WTC11 (cell line): ENCODE measurements at places on chromosomes 1 and 21.

- DNase-seq, result no peak
Measured at GRCh38 chr1:18314399-18314798, 166.3 kb upstream of the KLHDC7A start.

DNA sequence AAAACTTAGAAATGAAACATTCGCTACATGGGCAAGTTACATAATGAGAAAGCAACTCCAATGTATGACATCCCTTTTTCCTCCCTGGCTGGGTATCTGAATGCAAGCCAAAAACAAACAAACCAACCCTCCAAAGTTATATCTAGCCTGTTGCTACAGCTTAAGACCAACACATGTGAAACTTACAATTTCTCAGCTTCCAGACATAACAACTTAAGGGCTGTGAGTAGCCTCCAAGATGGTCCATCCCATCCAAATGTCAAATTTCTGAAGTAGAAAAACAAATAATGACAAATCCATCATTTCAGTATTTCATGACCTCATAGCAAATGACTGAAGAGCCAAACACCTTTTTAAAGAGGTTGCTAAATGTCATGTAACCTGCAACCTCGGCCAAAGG is 19.9 kb downstream of the SETD4 start:
- DNase-seq, result no peak

- no peak for DNase-seq
Measured at GRCh38 chr1:14167884-14168283, 430.6 kb upstream of the KAZN start.

DNA sequence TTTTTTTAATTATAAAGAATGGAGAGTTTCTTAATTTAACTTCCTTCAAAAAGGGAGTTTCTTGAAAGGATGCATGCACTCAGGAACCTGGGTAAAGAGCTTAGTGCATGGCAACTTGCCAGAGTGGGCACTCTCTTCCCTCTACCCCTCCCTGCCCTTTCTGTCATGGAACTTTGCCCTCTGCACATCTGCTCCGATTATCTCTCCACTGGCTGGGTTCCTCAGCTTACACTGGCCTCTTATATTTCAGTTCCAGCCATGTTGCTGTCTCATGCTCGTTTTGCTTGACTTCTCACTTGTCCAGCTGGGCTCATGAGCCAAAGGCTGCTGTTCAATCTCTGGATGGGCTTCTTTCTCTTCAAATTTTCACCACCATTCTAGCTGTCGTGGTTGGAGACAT is 87.0 kb downstream of the NCAM2 start:
- DNase-seq, result no peak

DNA sequence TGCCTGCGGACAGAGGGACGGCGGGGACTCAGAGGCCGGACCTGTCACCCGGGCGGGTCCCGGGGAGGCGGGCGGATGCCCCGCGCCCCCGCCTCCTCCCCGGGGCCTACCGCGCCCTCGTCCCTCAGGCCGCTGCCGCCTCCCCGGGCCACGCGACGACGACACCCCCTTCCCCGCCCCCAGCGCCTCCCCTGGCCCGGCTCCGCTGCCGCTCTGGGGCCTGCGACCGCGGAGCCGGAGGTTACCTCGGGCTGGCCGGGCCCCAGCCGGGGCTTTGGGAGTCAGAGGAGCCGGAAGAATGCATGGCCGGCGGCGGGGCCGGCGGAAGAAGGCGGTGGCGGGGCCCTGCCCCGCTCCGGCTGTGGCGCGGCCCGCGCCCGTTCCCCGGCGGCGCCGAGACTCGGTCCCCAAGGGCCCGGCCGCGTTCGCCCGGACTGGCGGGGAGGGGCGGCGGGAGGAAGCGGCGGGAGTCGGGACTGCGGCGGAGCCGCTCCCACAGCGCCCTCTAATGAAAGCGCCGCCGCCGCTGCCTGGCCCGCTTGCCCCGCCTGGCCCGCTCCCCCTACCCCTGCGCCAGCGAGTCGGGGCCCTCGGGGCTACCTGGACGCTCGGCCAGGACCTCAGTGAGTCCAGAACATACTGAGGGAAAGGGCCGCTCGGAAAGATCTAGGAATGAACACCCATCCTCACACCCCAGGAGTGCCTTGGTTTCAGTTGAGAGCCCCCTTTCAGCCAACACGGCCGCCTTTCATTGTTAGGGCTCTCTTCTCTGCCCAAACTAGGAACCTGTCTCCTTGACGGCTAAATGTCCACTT is at the start of gene LPGAT1:
LPGAT1 (minus strand) TSS at position 436 of the 815 bp plus-strand sequence. CDS start 1,467 bp downstream, outside the sequence.
- DNase-seq, result peak; percentile 83

DNA sequence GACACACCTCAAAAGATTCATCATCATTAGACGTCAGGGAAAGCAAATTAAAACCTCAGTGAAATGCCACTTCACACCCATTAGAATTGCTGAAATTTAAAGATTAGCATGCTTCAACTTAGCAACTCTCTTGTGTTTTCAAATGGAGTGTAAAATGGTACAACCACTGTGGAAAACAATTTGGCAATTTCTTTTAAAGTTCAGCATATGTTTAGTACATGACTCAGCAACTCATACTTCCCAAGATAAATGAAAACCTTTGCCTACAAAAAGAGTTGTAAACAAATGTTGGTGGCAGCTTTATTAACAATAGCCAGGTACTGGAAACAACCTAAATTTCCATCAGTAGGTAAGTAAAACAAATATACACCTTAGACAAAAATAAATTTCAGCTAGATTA is 42.7 kb downstream of the ST3GAL3 start:
- no peak for DNase-seq

- DNase-seq, result peak; percentile 15
Measured at GRCh38 chr1:238710697-238711096, 675.7 kb upstream of the CHRM3 start.

- no peak for DNase-seq
Measured at GRCh38 chr1:213876531-213876930, 111.2 kb upstream of the PROX1 start.

DNA sequence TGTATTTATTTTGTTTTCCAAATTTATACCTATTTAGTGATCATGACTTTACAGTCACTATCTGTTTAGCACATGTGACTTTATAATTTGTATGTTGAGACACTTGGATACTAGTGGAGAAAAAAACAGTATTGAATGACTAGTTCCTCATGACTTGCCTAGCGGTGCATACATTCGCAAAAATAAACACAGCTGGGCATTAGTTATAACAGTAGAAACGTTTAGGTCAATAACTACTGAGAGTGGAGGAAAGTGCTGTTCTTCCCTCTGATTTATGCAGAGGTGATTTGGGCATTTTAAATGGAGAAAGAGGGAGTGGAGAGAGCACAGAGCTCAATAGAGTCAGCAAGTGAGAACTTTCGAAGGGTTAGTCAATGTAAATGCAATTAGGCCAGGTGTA is 1679.0 kb upstream of the B3GALT2 start:
- no peak for DNase-seq

DNA sequence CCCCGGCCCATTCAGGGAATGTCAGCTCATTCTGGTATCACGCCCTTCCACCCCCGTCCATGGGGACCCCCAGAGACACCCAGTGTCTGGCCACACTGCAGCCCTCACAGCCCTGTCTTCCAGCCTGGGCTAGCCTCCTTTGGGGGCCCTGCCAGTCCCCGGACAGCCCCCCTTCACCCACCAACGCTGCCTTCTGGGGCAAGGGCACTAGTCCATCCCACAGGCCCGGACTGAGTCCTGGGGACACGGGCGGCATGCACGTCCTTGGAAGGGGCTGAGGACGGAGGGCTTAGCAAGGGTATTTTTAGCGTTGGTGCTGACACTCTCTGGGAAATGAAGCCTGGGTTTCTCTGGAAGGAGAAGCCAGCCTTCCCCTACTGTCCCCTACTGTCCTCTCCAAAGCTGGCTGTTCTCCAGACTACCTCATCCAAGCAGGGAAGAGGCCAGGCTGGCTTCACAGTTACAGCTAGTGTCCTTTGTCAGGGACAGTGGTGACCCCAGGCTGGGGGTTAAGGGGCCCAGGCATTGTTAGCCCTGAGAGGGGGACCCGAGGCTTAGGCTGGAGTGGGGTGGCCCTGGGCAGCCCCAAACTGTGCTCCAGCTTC is 39.5 kb downstream of the COQ8A start:
- DNase-seq, result no peak

DNA sequence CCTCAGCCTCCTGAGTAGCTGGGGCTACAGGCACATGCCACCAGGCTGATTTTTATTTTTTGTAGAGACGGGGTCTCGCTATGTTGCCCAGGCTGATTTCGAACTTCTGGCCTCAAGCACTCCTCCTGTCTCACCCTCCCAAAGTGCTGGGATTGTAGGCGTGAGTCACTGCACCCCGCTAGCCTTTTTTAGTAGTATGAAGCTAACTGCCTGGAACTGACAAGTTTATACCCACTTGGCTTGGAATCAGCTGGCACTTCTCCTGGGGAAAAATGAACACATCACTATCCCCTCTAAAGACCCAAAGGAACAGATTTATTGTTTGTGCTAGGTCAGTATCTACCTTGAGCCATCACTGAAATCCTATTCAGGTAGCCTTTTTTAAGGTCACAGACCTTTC is 19.0 kb downstream of the TMEM63A start:
- no peak for DNase-seq

DNA sequence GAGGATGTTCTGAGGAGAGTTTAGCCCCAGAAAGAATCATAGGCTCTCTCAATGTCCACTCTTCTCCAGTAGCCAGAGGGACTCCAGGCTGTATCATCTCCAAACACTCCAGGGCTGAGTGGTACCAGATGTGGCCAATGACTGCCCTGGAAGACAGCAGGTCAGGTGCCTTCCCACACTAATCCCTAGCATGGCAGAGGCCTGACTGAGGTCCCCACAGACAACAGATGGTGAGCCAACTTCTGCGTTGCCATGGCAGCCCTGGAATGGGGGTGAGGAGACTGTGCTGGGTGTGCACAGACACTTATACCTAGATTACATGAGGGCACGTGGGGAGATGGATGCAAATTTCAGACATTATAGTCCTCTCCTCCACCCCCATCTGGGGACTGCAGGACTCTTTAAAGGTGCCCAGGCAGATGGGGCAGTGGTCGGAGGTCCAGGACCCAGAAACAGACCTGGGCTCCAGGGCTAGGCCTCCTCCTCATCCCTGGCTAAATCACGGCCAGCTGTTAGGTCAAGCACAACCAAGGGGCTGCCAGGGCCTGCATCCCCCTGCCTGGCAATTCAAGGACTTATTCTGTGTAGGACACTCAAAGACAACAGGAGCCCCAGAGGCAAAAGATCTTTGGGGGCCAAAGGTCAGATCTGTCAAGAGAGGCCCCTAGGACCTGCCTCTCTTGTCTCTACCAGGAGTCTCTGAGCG is 42.9 kb downstream of the CAMK2N1 start:
- DNase-seq, result no peak

DNA sequence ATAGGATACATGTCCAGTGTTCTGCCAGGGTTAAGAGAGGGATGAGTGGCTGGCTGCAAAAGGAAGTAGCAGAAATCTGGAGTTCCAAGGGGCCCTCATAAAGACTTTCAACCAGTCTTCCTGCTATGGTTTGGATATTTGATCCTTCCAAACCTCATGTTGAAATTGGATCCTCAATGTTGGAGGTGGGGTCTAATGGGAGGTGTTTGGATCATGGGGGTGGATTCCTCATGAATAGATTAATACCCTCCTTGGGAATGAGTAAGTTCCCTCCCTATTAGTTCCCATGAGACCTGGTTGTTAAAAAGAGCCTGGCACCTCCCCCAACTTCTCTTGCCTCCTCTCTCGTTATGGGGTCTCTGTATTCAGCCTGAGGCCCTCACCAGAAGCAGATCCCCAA is 10.1 kb upstream of the GNG12 start:
- no peak for DNase-seq

- DNase-seq, result no peak
Measured at GRCh38 chr1:241115784-241116183, 241.2 kb downstream of the RGS7 start.

GRCh38 chr21:45533846-45534635 is 8.2 kb downstream of the SLC19A1 start:
- peak; percentile 8 for DNase-seq

GRCh38 chr21:36647279-36648093 is 51.4 kb upstream of the SIM2 start:
- DNase-seq, result peak; percentile 33

DNA sequence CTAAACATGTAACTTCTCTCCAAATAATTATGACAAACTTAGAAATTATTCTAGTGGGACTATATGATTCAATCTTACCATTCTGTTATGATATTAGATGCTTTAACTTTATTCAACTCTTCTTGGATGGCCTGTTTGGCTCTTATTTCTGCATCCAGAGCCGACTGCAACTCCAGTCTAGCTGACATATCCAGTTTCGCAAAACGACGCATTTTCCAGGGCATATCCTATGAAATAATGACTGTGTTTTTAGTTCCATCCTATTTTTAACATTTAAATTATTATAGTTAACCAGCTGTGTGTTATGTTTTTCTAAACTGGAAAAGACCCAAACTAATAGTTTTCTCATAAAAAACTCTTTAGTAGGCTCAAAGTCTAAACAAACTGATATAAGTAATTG is 133.7 kb downstream of the COQ8A start:
- no peak for DNase-seq

DNA sequence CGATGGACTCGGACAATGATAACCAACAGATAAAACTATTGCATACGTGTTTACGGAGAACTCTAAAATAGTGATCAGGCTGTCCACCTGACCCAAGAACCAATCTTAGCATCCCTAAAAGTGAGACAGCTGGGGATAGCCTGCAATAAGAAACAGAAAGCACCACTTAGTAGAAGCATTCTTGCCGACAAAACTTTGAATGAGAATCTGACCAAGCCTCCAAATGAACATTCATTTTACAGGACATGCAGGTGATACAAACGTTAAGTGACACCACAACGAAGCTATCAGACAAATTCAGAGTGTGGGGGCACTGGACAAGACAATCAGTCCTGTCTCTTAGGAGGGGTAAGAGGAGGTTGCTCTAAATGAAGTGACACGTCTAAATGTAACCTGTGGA is 1.2 kb downstream of the PSMG1 start:
- DNase-seq, result no peak

DNA sequence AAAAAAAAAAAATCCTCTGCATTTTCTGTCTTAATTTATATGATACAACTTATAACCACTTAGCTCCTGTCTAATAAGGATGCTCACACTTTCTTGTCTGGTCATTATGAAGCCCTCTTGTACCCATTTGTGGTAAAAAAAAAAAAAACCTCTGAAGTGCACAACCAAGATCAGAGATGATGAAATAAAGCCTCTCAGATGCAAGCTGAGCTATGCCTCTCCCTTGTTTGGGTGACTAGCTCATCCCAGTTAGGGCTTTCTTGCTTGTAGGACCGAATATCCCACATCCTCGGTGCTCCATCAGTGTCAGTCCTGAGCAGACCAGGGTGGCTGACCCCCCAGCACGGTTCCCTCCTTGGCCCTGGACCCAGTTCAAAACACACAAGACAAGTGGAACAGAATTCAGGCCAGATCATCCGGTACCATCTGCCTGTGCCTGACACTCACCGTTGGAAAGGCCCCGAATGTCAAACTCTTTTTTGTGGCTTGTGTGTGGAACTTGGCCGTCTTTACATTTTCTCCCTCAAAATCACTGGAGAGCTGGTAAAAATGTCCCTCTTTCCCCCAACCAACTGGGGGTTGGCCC is 6.3 kb upstream of the SELENON start:
- no peak for DNase-seq

DNA sequence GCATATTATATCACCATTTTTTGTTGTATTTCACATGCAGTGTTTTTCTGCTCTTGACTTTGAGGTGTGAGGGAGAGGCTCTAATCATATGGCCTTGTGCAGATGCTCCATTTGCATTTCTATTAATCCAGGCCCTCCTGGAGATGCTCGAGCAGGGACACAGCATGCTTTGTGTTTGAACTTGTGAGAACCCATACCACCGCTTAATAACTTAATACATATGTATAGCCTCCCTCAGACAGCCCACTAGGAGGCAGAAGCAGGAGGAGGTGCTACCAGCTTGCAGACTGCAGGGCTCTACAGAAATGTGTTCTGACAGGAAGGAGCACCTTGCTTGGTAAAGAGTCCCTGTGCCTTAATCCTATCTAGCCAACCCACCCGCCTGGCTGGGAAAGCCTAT is 155.2 kb downstream of the BARHL2 start:
- DNase-seq, result peak; percentile 51
